ENCODE measurements at places on chromosomes 3 and 15.

DNA sequence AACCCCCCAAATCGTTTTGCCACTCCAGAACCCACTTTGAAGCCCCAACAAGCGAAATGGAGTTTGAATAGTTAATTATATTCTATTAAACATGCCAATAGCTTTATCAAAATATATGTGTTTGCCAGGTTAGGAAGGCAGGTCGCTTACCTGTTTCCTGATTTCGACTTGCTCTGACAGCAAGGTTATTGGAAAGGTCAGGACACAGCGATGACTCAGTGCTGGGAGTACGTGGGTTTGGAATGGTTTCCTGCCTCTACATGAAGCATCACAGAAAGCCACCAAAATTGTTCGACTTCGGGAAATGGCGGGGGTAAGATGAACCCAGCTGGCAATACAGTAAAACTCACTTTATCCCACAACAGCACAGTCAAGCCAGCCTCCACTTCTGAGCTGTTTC, 135.6 kb upstream of the ABI3BP start:
- peak; percentile 20 for DNase-seq

DNA sequence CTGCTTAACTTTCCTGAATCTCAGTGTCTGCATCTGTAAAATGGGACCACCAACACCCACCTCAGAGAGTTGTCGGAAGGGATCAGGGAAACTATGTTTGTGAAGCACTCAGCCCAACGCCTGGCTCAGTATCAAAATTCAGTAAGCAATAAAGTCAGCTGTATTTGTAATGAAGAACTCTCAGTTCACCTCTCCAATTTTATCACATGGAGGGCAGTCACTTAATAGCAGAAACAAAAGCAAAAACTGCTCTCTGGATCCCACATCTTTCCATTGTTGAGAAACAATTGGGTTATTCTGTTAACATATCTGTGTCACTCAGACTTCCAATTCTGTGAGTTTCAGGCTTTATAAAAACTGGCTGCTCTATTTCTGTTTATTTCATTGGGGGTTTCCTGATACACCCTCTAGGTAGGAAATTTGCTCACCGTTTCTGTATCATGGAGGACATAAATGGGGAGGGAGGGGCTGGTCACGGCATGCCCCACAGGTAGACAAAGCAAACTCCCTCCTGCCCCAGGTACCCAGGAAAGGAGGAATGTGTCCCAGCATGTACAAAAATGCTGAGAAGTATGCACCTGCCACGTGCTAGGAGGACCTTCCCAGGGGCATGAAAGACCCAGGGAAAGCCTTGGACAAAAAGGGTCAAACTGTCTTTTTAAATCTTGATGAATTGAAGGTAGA, 81.4 kb upstream of the LMOD3 start:
- no peak for DNase-seq

GRCh38 chr15:40680151-40680550, 14.8 kb upstream of the RAD51 start:
- DNase-seq: no peak

GRCh38 chr15:70535071-70535954, 228.0 kb downstream of the UACA start:
- DNase-seq: no peak

DNA sequence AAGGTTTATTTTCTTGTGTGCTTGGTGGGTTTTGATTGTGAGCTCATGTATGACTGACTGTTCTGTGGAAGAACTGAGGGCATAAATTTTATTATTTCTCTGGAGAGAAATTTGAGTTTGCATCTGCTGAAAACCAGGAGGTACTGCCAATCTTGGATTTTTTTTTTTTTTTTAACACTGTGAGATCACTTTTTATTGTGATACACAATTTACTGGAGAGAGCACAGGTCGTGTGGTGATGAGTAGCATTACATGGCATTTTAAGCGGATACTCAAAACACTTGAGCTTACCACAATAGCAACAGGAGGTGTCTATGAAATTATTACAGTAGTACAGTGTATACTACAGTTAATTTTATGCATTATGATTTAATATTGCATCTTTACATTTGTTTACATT, 237.4 kb downstream of the MFSD1 start:
- DNase-seq: no peak

- DNase-seq: no peak
Measured at GRCh38 chr15:58742819-58743502, 6.5 kb downstream of the ADAM10 start.

DNA sequence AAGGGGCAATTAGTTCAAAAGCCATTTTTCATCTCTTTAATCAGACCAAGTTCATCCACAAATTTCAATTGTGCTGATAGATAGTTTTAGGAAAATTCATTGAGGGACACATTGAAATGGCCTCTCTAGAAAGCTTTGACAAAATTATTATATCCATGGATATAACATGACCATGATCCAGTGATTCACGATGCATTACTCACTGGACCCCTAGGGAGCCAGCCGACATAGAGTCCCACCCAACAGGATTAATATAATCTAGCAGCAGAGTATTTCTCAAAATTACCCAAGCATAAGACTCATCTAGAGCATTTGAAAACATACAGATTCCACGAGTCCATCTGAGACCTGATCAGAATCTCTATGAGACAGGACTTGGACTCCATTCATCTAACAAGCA, 100.3 kb downstream of the FRMD5 start:
- DNase-seq: no peak

GRCh38 chr3:159749406-159749805, 239.2 kb upstream of the IL12A start:
- no peak for DNase-seq

DNA sequence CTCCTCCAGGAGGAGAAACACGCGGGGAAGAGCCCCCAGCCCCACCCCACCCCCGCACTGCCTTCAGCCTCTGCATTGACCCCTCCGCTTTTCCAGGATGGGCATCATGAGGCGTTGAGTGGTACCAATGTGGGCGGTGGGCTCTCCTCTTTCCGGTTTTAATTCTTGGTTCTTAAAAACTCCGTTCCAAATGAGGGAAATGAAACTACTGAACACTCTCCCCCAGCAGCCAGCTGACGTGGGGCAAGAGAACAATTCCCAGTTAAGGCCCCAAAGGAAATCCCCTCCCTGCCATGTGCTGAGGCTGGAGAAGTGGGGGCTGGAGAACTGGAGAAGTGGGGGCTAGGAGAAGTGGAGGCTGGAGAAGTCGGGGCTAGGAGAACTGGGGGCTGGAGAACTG, 5.3 kb upstream of the NRROS start:
- DNase-seq: no peak

DNA sequence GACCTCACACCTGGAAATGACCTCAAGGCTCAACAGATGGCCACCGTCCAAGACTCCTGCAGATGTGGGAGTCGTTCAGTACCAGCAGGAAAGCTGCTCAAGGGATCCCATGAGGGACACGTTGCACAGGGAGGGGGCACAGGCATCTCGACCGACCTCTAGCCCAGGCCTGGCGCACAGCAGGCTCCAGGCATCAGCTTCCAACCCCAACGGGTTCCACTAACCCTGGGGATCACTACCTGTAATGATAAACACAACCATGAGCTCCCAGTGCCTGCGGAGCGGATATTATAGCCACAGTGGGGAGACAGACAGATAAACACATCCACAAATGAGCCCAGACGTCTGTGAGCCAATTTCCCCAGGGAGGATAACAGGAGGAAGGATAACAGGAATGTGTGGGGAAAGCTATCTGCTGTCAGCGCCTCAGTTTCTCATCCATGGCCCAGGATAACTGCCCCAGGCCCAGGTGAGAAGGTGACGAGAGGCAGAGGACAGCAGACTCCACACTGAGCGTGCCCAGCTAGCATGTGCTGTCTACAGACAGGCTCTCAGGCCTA, 19.9 kb downstream of the NUP210 start:
- DNase-seq: no peak

- DNase-seq: peak; percentile 49
Measured at GRCh38 chr15:80183886-80184285, 31.1 kb downstream of the FAH start.

- DNase-seq: peak; percentile 58
Measured at GRCh38 chr15:74620636-74621545, 5.3 kb downstream of the CLK3 start.

- no peak for DNase-seq
Measured at GRCh38 chr3:190227064-190227463, 95.2 kb downstream of the CLDN1 start.

DNA sequence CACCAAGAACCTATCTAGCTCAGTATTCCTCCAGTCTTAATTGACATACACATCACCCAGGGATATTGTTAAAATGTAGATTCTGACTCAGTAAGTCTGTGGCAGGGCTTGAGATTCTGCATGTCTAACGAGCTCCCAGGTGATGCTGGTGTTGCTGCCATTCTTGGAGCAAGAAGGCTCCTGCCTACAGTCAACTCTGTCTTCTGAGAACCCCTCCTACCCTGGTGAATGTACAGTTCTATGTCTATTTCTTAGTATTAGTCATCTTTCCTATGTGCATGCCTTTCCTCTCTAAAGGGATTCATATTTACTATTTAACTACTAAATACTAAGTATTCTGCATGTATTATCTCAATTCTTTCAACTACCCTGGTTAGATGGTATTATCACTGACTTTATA, 268.7 kb downstream of the EDEM1 start:
- DNase-seq: no peak

GRCh38 chr3:21839592-21839991, 88.6 kb upstream of the ZNF385D start:
- DNase-seq: peak; percentile 96

DNA sequence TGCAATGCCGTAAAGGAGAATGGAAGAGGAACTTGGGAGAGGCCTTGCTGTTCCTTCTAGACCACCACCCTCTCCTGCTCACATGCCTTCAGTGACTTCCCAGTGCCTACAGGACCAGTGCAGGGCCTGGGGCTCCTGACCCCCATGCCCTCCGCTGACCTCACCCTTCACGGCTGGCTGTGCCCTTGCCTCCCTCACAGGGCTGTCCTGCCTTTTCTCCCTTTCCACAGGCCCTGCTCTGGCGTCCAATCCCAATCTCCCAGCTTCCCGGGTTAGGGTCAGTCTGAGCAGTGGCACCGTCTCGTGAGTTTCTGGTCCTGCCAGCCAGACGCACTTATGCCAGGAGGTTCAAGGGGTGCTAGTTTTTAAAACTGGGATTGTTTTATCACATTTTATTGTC, 110.4 kb downstream of the WNT7A start:
- DNase-seq: no peak

GRCh38 chr3:166721466-166721865, 658.6 kb downstream of the ZBBX start:
- no peak for DNase-seq

DNA sequence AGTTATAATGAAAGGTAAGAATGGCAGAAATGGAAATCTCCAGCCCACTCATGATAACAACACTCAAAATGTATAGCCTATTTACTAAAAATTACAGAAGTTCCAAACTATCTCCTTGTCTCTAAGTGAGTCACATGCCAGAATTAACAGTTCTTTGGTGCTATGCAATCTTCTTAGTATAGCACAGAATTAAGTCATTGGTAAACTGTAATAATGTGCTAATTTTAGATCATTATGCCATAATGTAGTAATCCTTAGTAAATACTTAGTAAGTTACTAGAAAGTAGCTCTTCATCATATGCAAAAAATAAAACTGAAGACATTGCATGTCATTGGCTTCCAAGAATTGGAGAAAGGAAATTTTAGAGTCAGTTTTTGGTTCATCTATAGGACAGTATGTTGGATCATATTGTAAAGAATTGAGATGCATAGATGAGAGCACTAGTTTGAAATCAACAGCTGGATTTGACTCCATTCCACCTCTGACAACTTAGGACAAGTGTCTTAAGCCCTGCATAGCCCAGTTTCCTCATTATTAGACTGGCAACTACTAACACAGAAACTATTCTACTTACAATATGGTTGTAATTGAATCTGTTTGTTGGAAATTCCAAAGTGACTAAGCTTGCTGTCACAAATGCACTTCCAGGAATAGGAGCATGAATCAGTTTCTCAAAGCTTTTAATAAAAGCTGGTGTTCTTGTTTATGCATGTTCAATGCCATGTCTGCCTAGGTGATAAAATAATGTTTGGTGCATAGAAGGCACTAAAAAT, 40.1 kb upstream of the CD47 start:
- DNase-seq: peak; percentile 85

DNA sequence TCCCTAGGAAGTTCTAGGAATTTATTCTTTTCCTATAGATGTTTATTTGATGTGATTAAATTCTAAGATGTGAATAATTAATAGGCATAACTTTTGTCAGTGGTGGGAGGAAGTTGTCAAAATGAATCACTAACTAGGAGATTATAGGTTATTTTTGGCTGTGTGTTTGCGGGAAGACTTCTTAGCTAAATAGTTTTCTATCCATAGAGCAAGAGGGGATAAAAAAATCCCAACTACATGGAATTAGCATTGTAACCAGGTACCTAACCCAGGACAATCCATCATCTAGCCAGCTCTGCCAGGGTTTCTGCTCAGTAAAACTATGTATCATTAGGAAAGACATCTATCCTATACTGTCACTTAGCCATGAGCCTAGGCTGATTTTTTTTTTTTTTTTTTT, 23.9 kb downstream of the SLC30A4 start:
- DNase-seq: peak; percentile 58
